ENCODE measurements at places on chromosomes 5 and 9.

- DNase-seq = no peak
Observed at GRCh38 chr9:110112792-110113191, 95.2 kb downstream of the C9orf152 start.

DNA sequence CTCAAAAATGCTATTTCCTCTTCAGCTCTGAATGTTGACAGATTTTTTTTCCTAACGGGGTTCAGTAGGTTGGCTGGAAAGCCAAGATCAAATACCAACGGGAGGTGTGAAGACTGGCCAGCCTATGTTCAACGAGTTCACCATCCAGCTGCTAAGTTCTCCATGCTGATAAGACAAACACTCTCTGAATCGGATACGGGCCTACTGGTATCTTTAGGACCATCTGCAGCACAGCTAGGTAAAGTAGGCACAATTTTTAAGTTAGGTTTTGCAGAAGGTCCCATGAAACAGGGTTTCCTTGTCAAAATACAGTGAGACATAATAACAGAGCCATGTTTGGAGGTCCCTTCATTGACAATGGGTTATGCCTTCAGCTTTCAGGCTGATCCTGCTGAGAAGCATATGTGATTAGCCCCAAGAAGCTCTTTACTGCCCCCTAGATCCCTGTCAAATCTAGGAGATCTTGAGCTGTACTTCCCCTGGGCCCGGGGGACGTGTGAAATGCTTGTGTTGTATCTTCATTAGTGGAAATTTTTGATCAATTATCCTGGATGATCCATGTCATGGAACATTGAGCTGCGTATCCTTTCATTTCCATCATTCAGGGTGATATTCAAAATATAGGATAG, 60.6 kb downstream of the PGM5 start:
- no peak for DNase-seq

- DNase-seq = no peak
Observed at GRCh38 chr9:8564960-8565359, 765.4 kb upstream of the DMAC1 start.

DNA sequence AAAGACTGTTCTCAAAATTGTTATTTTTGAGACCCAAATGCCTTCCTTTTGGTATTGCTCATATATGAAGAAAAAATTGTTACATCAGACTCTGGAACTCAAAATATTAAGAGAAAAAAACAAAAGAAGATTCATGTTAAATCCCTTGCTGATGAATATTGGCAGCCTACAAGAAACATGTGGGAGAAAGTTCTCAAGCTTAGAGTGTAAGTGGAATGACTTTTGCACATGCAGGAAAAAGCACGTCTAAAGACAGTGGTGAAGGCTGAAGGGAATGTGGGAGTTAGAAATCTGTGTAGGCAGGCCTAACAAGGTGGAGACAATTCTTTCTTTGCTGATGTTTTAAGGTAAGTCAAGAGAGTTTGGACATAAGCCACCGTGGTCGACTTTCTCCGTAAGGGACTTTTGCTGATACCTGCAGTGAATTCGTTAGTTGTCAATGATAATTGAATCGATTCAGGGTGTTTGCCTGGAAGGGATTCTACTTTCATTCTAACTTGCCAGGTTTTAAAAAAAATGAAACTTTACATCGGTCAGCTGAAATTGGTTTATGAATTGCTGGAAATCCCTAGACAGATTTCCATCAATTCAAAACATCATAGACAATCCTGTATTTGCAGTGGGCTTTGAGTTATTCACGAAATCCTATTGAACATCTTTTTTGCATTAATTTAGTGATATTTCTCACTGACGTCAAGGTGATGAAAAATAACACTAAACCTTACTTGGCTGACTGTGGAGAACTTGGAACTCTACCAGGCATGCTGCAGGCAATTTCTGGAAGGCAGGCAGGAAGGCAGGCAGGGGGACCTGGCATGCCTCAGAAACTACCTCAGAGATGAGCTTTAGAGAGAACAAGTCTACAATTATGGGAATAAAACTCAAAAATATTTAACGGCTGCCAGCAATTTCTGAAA, 359.1 kb upstream of the ADAMTSL1 start:
- DNase-seq = no peak

DNA sequence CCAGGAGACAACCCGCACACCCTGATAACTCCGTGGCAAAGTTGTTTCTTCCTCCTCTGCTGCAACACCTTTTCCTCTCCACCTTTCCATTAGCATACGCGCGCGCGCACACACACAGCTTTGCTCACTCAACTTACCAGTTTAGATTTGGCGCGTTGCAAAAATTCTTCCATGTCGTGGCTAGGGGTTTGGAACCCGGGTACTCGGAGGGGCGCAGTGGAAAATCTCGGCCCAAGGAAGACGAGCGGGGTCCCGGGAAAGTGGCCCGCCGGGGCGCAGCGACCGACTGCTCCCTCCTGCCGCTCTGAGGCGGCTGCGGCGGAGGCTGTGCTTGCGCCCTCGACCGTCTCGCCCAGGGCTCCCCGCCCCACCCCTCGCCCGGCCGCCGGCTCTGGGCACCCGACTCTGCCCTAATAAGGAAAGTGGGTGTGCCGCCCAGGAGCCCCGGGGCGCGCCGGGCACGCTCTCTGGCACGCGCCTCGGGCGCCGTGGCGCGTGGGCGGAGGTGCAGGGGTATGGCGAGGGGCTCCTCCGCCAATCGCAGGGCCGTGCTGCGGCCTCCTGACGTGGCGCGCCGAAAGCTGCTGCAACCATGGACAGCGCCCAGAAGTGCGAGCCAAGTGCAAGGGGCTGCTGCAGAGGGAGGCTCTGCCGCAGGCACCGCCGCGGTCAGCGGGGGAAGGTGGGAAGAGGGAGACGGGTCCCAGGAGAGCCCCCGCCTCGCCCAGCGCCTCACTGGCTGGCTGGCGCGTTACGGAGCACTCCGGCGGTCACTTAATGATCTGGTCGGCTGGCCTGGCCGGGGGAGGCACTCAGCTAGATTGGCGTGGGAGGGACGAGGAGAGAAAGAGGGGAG, at the start of gene PRUNE2:
PRUNE2 (minus strand) TSS at position 324 of the 856 bp plus-strand sequence; CDS start at position 173, 151 bp downstream.
- peak; percentile 30 for DNase-seq

GRCh38 chr5:151719228-151720000, 32.7 kb upstream of the SPARC start:
- peak; percentile 14 for DNase-seq

GRCh38 chr9:111621895-111622480, 9.1 kb upstream of the DNAJC25 start:
- DNase-seq = no peak

- DNase-seq = peak; percentile 48
Observed at GRCh38 chr5:40223884-40224402, 455.8 kb upstream of the PTGER4 start.

- no peak for DNase-seq
Observed at GRCh38 chr5:58775701-58776262, 192.9 kb downstream of the RAB3C start.

GRCh38 chr5:43498581-43498980, 14.9 kb upstream of the TMEM267 start:
- no peak for DNase-seq

DNA sequence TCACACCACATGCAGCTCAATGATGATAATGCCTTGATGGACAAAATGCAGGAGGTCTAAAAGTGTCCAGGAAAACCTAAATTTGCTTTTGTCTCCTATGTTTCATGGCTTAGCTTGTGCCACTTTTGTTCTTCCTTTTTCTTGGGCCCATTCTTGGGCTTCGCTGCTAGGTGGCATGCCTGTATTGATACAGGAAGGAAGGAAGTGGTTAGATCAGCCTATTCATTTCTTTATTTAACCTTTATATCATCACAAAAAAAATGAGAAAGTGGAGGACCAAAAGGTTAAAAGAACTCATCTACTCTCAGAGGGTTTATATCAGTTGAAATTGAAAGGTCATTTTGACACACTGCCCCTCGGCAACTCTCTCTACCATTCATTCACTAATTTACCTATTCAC, 260.2 kb downstream of the ARHGAP26 start:
- DNase-seq = no peak

GRCh38 chr5:13348568-13348967, 595.9 kb downstream of the DNAH5 start:
- DNase-seq = no peak

- DNase-seq = no peak
Observed at GRCh38 chr9:17005056-17005823, 129.6 kb upstream of the CNTLN start.

GRCh38 chr9:5958273-5958672, 57.2 kb downstream of the RANBP6 start:
- no peak for DNase-seq

DNA sequence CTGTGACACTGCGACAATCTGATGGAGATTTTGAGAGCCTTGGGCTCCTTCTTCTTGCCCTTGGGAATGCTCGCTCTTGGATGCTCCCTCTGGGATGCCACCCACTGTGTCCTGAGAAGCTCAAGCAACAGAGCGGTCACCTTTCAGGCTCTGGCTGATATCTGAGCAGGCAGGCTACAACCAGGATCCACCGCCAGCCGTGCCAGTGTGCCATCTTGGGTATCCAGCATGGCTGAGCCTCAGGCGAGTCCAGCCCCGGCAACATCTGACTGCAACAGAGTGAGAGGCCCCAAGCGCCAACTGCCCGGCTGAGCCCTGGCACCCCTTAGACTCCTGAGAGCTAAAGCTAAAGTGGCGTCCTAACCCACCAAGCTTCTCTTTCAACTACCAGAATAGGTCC, 202.1 kb downstream of the IRX2 start:
- DNase-seq = no peak

GRCh38 chr9:95307538-95307937, 10.0 kb downstream of the FANCC start:
- no peak for DNase-seq

GRCh38 chr5:32419791-32420190, 24.7 kb downstream of the ZFR start:
- no peak for DNase-seq

DNA sequence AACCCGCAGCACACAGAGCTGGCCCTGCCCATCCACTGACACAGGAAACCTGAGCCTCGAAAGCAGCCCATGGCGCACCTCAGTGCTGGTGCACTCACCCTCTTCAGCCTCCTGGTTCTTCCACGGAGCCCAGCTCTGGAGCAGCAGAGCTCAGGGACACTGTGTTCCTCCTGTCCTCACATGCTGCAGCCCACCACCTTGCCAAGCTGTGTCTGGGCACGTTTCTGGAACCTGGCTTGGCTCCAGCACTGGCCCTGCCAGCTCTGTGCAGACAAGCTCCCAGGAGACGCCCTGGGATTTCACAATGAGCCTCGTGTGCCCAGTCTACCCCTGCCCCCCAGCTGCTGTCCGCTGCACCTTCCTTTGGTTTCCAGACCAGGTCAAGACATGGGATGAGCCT, 119.5 kb downstream of the SYK start:
- DNase-seq = no peak

DNA sequence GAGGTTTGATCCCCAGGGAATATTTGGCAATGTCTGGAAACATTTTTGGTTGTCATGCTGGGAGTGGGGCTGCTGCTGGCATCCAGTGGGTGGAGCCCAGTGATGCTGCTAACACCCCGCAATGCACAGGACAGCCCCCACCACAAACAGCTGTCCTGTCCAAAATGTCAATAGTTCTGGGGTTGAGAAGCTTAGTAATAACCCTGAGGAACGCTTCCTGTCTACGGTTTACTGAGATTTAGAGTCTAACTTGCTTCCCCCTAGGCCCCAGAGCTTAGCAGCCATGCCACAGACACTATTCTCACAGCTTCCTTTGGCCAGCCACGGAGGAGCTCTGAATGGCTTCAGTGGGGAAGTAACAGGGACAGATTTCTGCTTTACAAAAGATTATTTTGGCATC, 66.5 kb downstream of the MSX2 start:
- no peak for DNase-seq

GRCh38 chr5:126600631-126601511, at the start of gene PHAX:
PHAX (plus strand) TSS chr5:126600947; CDS start chr5:126600963, 16 bp downstream.
- peak; percentile 80 for DNase-seq

GRCh38 chr9:18666986-18667772, 193.2 kb downstream of the ADAMTSL1 start:
- no peak for DNase-seq
